Fibroblast of lung (primary cell): ENCODE measurements at places on chromosomes 12 and 14. TPM values are rescaled to one million over a fixed set of nuclear protein-coding genes. Genes with fewer than 3 reads are reported as not detected.

DNA sequence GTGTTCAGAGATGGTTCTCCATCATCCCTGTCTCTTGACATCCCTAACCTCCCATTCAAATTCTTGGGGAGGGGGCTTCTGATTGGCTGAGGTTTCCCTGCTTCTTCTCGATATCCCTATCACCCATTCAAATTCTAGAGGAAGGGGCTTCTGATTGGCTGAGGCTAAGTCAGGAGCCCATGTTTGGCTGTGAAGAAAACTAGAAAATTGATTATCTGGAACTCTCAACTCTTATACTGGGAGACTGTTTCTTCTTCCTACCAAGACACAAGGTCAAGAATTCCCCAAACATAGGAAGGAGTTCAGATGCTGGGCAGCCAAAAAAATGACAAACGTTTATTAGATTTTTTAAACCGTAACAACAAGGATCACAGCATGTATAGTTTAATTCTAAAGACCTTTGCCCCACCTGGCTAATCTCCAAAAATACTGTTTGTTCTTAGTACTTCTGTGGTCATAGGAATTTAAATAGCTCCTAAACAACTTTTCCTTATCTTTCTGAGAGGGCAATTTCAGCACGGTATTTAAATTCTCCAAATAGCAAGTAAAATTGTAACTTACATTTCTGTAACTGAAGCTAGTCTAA, 26.4 kb downstream of the SPIC start:
- H3K27ac ChIP-seq = no peak overlapping the region
- DNase-seq = no peak
- H3K36me3 ChIP-seq = no peaks in the 10 kb centered on the region
- H3K27me3 ChIP-seq = no peaks in the 10 kb centered on the region
- H3K4me1 ChIP-seq = no peaks in the 10 kb centered on the region

GRCh38 chr12:67154901-67155300, 114.3 kb upstream of the CAND1 start:
- no peaks in the 10 kb centered on the region for H3K4me1 ChIP-seq
- H3K27me3 ChIP-seq = no peaks in the 10 kb centered on the region
- no peak for DNase-seq

- H3K36me3 ChIP-seq = no peaks in the 10 kb centered on the region
- no peaks in the 10 kb centered on the region for H3K4me1 ChIP-seq
- no peak for DNase-seq
- H3K27me3 ChIP-seq = peaks cover 5% of the 10 kb centered on the region
Observed at GRCh38 chr14:102764220-102764671, 13.0 kb upstream of the TRAF3 start.

CIPC gene
- 10.8 and 12.1 TPM in 2 replicates for total RNA-seq

- no peaks in the 10 kb centered on the region for H3K36me3 ChIP-seq
- H3K4me1 ChIP-seq = peaks cover 2% of the 10 kb centered on the region
- no peak for DNase-seq
- no peak overlapping the region for H3K4me3 ChIP-seq
- no peaks in the 10 kb centered on the region for H3K27me3 ChIP-seq
Observed at GRCh38 chr12:93085383-93086287, 156.5 kb upstream of the EEA1 start.

DNA sequence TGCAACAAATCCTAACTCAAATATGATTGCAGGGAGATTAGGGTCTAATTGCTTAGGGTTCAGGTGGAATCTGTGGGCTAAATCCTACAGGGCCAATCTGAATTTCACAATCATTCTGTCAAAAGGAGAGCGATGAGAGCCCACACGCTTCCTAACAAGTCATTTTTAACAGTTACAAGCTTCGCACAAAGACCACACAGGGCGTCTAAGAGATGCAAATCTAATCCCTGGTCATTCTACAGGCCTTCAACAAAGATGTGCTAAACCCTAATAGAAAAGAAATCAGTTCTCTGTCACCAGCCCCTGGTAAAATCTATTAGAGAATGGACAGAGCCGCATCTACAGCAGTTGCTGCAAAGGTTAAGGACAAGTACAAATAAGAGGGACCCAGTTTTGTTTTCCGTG, 15.3 kb downstream of the NKX2-1 start:
- no peak overlapping the region for H3K4me3 ChIP-seq
- peaks cover 55% of the 10 kb centered on the region for H3K27me3 ChIP-seq
- no peak for DNase-seq
- no peaks in the 10 kb centered on the region for H3K36me3 ChIP-seq

MYH7 gene
- total RNA-seq = not detected in 2 replicates

IL26 gene
- total RNA-seq = 0.26 TPM in 1 of 2 replicates, not detected in the other

AKAP5 gene
- 0.17 and 0.26 TPM in 2 replicates for total RNA-seq

TC2N gene
- 0.26 and 0.83 TPM in 2 replicates for total RNA-seq

ASB2 gene
- total RNA-seq = 0.51 and 0.99 TPM in 2 replicates

DNA sequence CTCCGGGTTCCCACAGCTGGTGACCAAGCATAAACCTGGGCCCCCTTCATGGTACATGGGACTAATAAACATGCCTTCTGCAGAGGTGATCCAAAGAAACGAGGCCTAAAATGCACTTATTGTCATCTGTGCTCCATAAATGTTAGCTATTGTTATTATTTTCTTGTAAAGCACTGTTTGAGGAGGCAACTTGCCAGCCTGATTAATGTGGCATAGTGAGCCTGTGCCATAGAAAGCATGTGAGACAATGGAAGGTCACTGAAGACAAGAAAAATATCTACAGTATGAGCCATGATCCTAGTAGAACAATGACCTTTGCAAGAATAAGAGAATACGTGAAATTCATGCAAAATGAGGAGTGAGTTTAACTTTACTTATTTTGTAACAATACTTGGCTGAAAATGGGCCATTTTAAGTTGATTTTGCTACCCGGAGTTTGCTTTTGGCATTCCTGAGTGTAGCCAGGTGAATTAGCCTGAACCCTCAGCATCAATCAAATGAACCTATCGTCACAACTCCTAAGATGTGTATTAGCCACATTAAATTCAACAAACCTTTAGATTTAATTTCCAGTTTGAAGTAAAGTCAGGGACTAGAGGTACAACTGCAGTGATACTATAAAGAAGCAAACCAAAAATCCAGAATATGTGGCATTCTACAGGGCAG, 52.2 kb downstream of the CPM start:
- no peaks in the 10 kb centered on the region for H3K27me3 ChIP-seq
- no peak overlapping the region for H3K4me3 ChIP-seq
- H3K4me1 ChIP-seq = no peaks in the 10 kb centered on the region

- H3K27me3 ChIP-seq = no peaks in the 10 kb centered on the region
- H3K27ac ChIP-seq = no peak overlapping the region
- H3K36me3 ChIP-seq = no peaks in the 10 kb centered on the region
- no peak for DNase-seq
- H3K4me3 ChIP-seq = no peak overlapping the region
- H3K4me1 ChIP-seq = no peaks in the 10 kb centered on the region
Observed at GRCh38 chr14:84707830-84708229, 822.1 kb upstream of the FLRT2 start.

DNA sequence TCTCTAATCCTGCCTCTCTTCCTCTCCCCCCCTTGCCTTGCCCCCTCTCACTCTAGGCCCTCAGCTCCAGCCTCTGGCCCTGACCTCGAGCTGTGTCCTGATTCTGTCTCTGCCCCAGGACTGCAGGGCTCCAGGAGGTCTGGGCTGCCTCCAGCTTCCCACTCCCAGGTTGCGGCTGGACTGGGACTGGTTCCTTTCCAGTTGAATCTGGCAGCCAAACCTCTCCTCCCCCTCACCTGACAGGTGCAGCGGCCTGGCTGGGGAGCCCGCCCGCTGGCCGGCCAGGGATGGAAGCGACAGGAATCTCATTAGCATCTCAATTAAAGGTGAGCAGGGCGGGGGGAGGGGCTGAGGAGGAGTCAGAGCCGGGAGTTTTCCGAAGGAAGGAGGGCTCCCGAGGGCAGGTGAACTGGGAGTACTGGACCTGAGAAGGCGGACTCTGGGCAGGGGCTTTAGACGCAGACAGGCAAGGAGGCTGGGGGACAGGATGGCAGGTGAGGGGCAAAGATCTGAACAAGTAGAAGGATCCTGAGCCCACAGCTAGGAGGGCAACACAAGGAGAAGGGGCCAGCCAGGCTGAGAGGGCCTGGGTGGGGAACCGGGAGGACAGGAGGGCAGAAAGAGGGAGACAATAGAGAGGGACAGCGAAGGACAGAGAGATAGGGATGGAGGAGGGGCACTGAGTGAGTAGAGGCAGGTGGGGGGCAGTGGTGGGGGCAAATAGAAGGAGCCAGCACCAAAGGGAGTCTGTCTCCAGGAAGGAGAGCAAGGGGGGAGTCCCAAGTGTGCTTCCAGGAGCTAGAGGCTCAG, at the start of gene SCNN1A:
TSS of gene SCNN1A (minus strand) at position 295 of the 810 bp plus-strand sequence. CDS start 780 bp downstream, outside the sequence.
- peaks cover 20% of the 10 kb centered on the region for H3K4me1 ChIP-seq
- H3K27me3 ChIP-seq = no peaks in the 10 kb centered on the region
- no peak within 1 kb of the TSS for H3K4me3 ChIP-seq
- no peak for DNase-seq

DNA sequence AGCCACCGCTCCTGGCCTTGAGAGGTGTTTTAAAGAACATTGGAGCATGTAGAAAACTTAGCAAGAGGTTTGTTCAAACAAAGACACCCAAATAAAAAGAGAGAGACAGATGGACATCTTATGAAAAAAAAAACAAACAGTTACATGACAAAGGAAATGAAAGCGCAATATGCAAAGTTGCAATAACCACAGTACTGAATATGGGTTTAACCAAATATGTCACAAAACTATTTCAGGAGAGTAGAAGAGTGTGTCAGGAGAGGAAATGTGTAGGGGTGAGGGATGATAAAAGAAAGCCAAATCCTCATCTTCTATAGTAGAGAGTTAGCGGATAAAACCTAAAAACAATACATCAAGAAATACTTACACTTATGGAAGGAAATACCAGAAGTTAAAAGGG, 98.4 kb downstream of the GTF2A1 start:
- no peak overlapping the region for H3K27ac ChIP-seq
- no peak overlapping the region for H3K4me3 ChIP-seq
- no peaks in the 10 kb centered on the region for H3K27me3 ChIP-seq
- no peaks in the 10 kb centered on the region for H3K4me1 ChIP-seq
- no peak for DNase-seq

DNA sequence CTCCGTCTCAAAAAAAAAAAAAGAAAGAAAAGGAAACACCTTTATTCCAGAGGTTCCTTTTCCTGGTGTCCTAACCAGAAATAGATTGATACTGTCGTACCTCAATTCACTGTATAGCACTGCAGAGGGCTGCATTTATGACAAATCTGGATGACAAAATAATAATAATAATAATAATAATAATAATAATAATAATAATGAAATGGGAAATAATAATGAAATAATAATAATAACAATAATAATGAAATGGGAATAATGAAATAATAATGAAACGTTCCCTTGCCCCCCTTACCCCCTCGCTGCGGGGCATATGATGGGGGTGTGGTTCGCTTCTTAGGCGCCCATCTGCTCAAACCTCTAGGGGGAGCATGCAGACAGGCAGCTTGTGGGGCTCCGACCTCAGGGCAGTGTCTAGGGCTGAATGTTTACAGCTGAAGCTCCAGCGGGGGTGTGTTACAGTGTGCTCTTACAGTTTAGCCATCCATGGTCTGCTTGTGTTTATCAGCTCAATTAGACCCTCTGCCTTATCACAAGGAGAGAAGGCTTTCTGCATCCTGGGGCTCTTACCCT, 1088.3 kb upstream of the SEL1L start:
- no peaks in the 10 kb centered on the region for H3K27me3 ChIP-seq
- no peak overlapping the region for H3K4me3 ChIP-seq
- H3K4me1 ChIP-seq = no peaks in the 10 kb centered on the region
- DNase-seq = no peak
- no peaks in the 10 kb centered on the region for H3K36me3 ChIP-seq
- H3K27ac ChIP-seq = no peak overlapping the region

DNA sequence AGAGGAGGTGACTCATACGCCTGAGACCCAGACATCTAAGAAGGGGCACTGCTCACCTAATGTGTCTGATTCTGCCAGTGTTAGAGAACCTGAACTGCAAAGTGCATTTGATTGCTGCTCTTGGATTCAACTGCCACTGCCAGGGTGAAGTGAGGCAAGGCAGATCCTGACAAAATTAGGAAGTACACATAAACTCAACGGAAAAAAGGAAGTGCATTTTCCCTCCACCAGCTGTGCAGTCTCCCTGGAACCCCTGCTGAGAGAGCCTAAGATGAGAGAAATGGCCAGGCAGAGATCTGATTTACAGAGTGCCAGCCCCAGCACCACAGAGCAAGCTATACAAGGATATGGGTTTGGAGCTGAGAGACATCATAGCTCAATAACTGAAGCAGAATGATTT, 215.3 kb downstream of the SEC23A start:
- H3K36me3 ChIP-seq = no peaks in the 10 kb centered on the region
- no peaks in the 10 kb centered on the region for H3K27me3 ChIP-seq
- DNase-seq = no peak

GRCh38 chr14:55912344-55912743, 205.9 kb upstream of the PELI2 start:
- DNase-seq = no peak
- H3K27me3 ChIP-seq = peaks cover 8% of the 10 kb centered on the region
- no peak overlapping the region for H3K27ac ChIP-seq
- H3K36me3 ChIP-seq = no peaks in the 10 kb centered on the region
- no peak overlapping the region for H3K4me3 ChIP-seq

DNA sequence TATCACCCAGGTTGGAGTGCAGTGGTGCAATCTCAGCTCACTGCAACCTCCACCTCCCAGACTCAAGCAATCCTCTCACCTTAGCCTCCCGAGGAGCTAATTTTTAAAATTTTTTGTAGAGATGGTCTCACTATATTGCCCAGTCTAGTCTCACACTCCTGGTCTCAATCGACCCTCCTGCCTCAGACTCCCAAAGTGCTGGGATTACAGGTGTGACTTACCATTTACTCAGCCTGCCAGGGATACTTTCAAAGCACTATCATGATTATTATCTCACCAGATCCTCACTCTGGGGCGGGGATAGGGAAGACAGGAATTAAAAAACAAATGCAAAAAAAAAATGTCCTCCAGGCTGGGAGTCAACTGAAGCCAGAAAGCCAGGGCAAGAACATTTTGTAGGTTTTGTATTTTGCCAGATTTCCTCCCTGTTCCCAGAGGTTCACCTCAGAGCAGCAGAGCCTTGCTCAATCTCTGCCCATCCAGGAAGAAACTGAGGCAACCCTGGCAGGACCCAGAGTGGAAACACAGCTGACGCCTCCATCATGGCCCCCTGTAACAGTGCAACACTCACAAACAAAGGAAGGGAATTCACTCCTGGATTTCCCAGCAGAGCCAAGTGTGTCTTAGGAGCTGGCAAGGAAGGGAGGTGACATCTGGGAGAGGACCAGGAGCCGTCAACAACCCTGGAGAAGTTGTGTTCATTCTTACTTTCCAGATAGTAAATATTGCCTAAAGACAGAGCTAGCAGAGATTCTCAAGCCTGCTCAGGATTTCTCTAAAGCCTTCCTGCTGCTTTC, 73.9 kb downstream of the IRF2BPL start:
- no peak overlapping the region for H3K4me3 ChIP-seq
- peaks cover 39% of the 10 kb centered on the region for H3K4me1 ChIP-seq
- no peaks in the 10 kb centered on the region for H3K36me3 ChIP-seq
- H3K27me3 ChIP-seq = no peaks in the 10 kb centered on the region

PTPRO gene
- total RNA-seq = 0.26 and 0.33 TPM in 2 replicates

GRCh38 chr12:44294649-44295048, 458.8 kb downstream of the TMEM117 start:
- H3K4me1 ChIP-seq = no peaks in the 10 kb centered on the region
- H3K27ac ChIP-seq = no peak overlapping the region
- H3K36me3 ChIP-seq = no peaks in the 10 kb centered on the region
- H3K4me3 ChIP-seq = no peak overlapping the region
